Uterus (tissue), 4 donors: ENCODE measurements at places on chromosomes 3 and 15. TPM values are rescaled to one million over a fixed set of nuclear protein-coding genes. Genes with fewer than 3 reads are reported as not detected.

Gene MGLL
- total RNA-seq, result 19.8 TPM

Gene CYP1A2
- not detected for total RNA-seq

Gene ARHGAP31
- 32.0 TPM for total RNA-seq

Gene SGO1
- not detected for total RNA-seq

Gene TM6SF1
- total RNA-seq, result 1.7 TPM

Gene WNT5A
- 96.5 TPM for total RNA-seq

Gene PEX11A
- 16.2 TPM for total RNA-seq

Gene APOD
- 924 TPM for total RNA-seq

Gene CERS3
- total RNA-seq, result not detected

Gene NOX5
- not detected for total RNA-seq

Gene ADAMTS9
- 197 TPM for total RNA-seq

Gene RBMS3
- 77.1 TPM for total RNA-seq

Gene ADAMTS7
- total RNA-seq, result 0.29 TPM

Gene LRRC15
- total RNA-seq, result under 0.01 TPM

Gene TRPM1
- total RNA-seq, result not detected

Gene CPLX3
- total RNA-seq, result not detected

Gene PLA2G4D
- total RNA-seq, result not detected

Gene CCDC13
- total RNA-seq, result 1.7 TPM

Gene NCBP2
- total RNA-seq, result 49.9 TPM

Gene SLC24A5
- not detected for total RNA-seq

Gene AADACL2
- total RNA-seq, result not detected

Gene FGF12
- 4.4 TPM for total RNA-seq

Gene GOLGA8R
- 5.3 TPM for total RNA-seq

Gene CFAP92
- 2.1 TPM for total RNA-seq

Gene TERC
- total RNA-seq, result 433 TPM

Gene P2RY1
- 7.9 TPM for total RNA-seq

Gene SERPINI2
- not detected for total RNA-seq

Gene PGBD4
- total RNA-seq, result 1.8 TPM

Gene COL8A1
- 19.4 TPM for total RNA-seq

Gene GRK7
- 0.14 TPM for total RNA-seq

Gene MAN2A2
- 21.5 TPM for total RNA-seq

Gene CLCN2
- total RNA-seq, result 1.8 TPM

Gene PLCH1
- total RNA-seq, result 0.29 TPM

Gene SPINK8
- total RNA-seq, result not detected

Gene DPPA2
- total RNA-seq, result not detected

Gene COLQ
- 21.3 TPM for total RNA-seq

Gene UBAP1L
- 0.77 TPM for total RNA-seq

Gene ALDH1A2
- 47.9 TPM for total RNA-seq

Gene MINAR1
- total RNA-seq, result 0.43 TPM

Gene PLA2G4E
- not detected for total RNA-seq

Gene BCHE
- 252 TPM for total RNA-seq

Gene ITGA11
- total RNA-seq, result 41.8 TPM

Gene TMEM207
- not detected for total RNA-seq

Gene LSAMP
- 0.26 TPM for total RNA-seq

Gene CNTN3
- 0.29 TPM for total RNA-seq

Gene ACTRT3
- 4.6 TPM for total RNA-seq

Gene PLS1
- total RNA-seq, result 4.5 TPM

Gene RPUSD2
- 9.3 TPM for total RNA-seq

Gene ADGRG7
- total RNA-seq, result 0.70 TPM

Gene CHRNA5
- not detected for total RNA-seq

Gene PXK
- 34.5 TPM for total RNA-seq

Gene FAM107A
- total RNA-seq, result 140 TPM

Gene GOLGA8S
- not detected for total RNA-seq
